ENCODE measurements at places on chromosomes 5 and 9.

GRCh38 chr5:53023969-53024368 is 34.8 kb downstream of the ITGA2 start:
- DNase-seq = peak; percentile 24

GRCh38 chr5:82174128-82174918 is 103.8 kb downstream of the RPS23 start:
- DNase-seq = peak; percentile 56

GRCh38 chr5:165624166-165624946 is 2118.9 kb downstream of the MAT2B start:
- no peak for DNase-seq

GRCh38 chr9:126411225-126411947 is 84.8 kb downstream of the MVB12B start:
- peak; percentile 60 for DNase-seq

GRCh38 chr5:61620699-61621182 is 288.7 kb downstream of the ZSWIM6 start:
- DNase-seq = no peak
